ENCODE measurements at places on chromosomes 7 and 10.

DNA sequence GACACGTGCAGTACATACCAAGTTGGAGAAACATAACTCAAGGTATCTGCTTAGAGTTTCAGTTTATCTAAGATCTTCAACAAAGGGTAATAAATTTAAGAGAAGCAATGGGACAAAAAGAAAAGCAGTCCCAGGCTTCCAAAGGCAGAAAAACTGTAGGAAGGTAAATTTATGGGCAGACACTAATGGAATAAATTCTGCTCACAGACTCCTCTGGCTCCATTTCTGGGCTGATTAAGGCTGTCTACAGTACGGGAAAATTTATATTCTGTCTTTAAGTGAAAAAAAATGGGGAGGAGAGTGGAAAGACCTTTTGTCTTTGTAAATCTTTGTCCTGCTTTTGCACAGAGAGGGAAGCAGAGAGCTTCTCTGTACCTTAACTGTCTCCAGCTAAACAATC is 587.5 kb upstream of the IGFBP3 start:
- DNase-seq = no peak

- no peak for DNase-seq
Observed at GRCh38 chr7:109879287-109879828, 1211.6 kb upstream of the LRRN3 start.

DNA sequence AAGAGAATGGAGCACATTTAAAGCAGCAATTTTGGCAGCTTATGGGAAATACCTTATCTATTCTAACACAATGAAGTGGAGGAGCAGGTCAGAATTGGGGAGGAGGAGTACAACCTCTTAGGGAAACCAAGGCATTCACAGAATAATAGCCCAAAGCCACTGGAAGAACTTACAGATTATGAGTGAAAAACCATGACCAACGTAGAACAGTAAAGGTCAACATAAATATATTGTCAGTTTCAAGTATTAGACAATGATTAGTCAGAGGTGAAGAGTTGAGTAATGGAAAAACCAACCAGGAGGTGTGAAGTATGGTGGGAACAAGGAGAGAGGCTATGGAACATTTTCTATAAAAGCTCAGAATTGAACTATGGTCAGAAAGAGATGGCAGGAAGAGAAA is 304.3 kb upstream of the SP4 start:
- DNase-seq = no peak

GRCh38 chr10:103428989-103429643 is 23.1 kb downstream of the CALHM2 start:
- DNase-seq = no peak

GRCh38 chr7:34739651-34740300 is 81.8 kb downstream of the NPSR1 start:
- no peak for DNase-seq

DNA sequence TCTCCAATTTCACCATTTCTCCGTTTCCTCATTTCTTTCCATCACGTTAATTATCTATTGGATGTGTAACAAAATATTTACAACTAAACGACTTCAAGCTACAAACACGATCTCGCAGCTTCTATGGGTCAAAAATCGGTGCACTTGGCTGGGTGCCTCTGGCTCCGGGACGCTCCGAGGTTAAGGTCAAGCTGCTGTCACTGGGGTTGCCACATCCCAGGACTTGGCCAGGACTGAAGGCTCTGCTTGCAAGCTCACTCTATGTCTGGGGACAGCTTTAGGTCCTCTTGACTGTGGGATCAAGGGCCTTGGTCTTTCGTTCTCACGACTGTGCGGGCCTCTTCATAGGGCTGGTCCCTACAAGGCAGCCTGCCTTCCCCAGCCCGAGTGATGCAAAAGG is 159.7 kb downstream of the CCDC3 start:
- DNase-seq = no peak

Data from stimulated activated CD8-positive, alpha-beta memory T cell treated with anti-CD3 and anti-CD28 coated beads, Interleukin-7, amount 100 ng/mL, for 1 hour (primary cell).